ELF-1 (cell line): ENCODE measurements at places on chromosomes 3 and 15.

DNA sequence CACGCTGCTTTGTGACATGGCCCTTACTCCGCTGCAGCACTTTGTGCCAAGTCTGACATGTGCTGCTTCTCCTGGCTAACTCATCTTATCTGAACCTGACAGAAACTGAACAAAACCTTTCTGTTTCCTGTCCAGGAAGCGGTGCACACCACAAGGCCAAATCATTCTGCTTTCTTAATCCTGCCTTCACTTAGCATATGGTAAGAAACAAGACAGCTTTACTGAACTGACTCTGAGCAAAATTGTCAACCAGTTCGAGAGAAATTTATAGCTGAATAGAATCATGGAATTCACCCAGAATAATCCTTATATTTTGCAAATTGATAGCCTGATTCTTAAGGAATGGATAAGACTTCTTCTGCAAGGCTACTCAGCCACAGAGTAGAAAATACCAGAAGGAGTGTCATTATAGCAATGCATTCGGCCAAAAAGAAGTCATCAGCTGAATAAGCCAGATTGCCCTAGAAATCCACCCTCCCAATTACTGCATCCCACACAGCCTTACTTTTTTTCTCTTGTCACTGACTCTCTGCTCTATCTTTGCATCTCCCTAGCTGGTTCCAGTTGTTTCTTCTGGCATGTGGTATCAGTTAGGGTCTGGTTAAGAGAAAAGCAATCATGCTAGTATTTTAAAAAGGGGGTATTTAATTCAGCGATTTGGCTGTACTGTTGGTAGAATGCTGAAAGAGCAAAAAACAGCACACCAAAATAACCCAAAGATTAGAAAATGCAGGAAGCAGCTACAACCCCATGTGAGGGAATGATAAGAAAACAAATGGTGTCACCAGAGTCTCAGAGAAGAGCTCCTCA lies 41.6 kb upstream of the STRIT1 start:
- DNase-seq = no peak

- peak; percentile 27 for DNase-seq
Measured at GRCh38 chr3:140711390-140712035, 33.6 kb downstream of the TRIM42 start.

DNA sequence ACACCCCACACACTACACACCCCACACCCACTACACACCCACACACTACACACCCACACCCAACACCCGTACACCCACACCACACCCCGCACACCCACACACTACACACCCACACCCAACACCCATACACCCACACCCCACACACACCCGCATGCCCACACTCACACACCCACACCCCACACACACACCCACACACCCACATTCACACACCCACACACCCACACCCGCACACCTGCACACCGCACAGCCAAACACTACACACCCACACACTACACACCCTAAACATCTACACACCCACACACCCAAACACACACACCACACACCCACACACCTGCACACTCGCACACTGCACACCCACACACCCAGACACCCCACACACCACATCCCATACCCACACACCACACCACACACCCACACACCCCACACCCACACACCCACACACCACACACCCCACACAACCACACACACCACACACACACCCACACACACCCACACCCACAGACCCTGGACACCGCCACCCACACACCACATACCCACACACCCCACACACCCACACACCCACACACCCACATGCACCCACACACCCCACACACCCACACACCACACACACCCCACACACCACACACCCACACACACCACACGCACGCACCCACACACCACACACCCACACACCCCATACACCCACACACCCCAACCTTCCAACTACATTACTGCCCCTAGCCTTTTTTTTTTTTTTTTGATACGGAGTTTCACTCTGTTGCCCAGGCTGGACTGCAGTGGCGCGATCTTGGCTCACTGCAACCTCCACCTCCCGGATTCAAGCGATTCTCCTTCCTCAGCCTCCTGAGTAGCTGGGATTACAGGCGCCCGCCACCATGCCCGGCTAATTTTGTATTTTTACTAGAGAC lies 16.9 kb downstream of the CEP19 start:
- no peak for DNase-seq

DNA sequence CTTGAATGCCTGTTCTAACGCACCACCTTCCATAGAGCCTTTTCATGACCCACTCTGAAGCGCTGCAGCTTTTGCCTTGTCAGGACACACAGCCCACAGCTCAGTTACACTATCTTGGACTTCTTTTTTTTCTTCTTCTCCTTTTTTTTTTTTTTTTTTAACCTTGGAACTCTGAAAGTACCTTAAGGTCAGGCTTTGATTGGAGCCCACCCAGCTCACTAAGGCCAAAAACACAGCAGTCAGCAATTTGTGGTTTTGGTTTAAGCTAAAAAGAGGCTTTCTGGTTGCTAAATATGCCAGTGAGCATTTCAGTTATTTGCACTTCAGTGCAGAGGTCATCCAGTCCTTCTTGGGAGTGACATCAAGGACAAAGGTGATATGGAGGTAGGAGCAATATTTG lies 1.7 kb downstream of the SLC25A20 start:
- no peak for DNase-seq

GRCh38 chr3:192410684-192410960 lies 316.7 kb downstream of the FGF12 start:
- no peak for DNase-seq

- peak; percentile 55 for DNase-seq
Measured at GRCh38 chr15:98728082-98728810, 79.9 kb downstream of the IGF1R start.

GRCh38 chr15:45307230-45307924 lies 55.3 kb downstream of the SLC28A2 start:
- DNase-seq = no peak

GRCh38 chr3:143358155-143358792 lies 238.7 kb downstream of the CHST2 start:
- no peak for DNase-seq

DNA sequence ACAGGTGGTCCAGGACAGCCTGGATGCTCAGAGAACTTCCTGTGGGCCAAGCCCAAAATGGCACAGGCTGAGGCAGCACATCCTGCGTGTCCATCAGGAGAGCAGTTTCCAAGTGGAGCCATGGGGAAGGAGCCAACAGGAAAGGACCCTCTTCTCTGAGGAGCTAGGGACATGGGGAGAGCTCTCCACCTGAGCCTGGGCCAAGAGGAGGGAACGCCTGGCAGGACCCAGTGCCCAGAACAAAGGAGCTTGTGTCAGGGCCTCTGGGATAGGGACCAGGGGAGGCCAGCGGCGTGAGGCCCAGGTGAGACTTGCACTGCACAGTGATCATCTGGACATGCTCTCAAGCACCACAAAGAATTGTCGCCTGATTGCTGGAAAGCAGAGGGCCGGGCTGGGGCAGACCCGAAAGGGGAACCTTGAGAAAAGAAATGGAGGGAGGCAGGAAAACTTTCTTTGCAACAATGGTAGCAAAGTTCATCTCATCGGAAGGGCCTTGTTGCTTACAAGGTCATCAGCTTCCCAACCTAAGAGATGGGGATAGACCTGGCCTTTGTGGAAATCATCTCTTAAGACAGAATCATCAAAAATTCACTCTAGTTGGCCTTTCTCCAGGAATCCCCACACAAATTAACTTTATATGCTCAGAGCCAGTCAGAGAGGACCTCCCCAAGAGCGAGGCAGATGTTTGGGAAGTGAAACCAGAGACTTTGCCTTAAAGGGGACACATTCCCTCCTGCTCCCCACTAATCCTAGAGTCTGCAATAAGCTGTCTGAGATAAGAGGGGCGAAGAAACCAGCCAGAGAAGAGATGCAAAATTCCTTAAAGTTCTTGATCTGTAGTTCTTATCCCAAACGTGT lies 47.7 kb upstream of the HES1 start:
- no peak for DNase-seq

GRCh38 chr15:42072141-42072685 lies 22.1 kb downstream of the PLA2G4D start:
- DNase-seq = no peak

DNA sequence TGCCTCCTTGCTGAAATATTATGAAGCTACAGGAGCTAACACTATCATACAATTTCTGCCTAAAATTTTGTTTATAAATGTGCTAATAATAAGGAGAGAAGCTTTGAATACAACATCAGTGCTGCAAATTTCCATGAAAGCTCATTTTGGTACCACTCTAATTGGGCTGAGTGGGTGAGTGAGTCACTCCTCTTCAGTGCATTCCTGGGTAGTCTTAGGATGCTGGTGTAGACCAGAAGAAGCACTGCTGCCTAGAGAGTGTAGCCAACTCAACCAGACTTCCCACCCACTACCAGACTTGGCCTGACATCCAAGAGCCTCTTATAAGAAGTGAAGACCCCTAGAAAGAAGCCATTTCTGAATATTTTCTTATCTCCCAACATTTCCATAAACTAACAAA lies 32.5 kb upstream of the CCDC54 start:
- no peak for DNase-seq

DNA sequence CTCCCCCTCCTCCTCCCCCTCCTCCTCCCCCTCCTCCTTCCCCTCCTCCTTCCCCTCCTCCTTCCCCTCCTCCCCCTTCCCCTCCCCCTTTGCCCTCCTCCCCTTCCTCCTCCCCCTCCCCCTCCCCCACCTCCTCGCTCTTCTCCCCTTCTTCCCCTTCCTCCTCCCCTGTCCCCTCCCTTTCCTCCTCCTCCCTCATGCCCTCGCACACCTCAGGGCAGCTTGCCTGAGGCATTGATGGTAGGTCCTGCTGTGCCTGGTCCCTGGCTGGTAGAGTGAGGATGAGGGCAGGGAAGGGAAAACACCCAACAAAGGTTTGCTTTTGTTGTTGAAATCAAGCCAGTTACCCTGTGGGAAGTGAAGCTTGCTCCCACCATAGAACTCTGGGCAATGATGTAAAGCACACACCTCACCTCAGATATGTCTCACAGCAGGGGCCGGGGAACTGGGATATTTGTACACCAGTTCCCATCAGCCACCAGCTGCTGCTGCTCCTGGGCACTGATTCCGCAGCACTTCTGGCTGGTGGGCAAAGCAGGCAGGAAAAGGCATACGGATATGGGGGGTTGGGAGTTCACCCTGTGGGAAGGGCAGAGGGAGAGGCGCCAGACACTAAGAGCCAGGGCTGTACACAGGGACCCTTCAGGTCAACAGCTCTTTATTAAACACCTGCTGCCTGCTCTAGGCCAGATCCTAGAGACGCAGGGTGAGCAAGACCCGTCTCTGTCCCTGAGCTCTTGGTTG lies 13.8 kb downstream of the ISG20 start:
- no peak for DNase-seq

DNA sequence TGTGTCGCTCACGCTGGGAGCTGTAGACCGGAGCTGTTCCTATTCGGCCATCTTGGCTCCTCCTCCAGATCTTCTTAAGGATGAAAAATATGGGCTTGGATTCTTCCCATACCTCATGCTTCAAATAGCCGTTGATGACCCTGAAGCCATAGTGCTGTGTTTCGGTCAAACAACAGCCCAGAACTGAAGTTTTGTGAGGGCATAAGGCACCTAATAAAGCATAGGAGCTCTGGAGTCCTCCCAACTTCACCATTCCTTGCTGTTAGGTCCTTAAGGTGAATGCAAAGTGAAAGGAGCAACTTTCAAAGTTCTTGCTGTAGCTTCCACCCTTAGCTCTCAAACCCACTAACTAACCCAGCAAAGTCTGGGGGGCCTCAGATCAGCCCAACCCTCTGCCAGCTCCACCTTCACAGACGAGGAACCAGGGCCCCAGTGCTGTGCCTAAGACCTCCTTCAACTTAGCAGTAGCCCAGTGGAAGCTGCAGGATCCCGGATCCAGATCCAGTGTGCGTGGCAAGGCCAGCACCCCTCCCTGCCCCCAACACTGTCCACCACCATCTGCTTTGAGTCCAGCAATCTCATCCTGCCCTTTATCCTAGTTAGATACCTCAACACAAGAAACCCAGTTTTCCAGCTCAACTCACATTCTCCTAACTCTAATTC lies at the start of gene GRK7:
TSS of gene GRK7 (plus strand) at position 321 of the 663 bp plus-strand sequence. CDS start 14,877 bp downstream, outside the sequence.
- DNase-seq = peak; percentile 38

GRCh38 chr15:31586841-31587240 lies 260.2 kb downstream of the KLF13 start:
- no peak for DNase-seq

GRCh38 chr3:69490235-69490634 lies 104.3 kb upstream of the FRMD4B start:
- DNase-seq = no peak

- DNase-seq = peak; percentile 30
Measured at GRCh38 chr3:142180761-142181362, 31.5 kb upstream of the TFDP2 start.

- no peak for DNase-seq
Measured at GRCh38 chr3:63354160-63354559, 76.1 kb downstream of the SYNPR start.

DNA sequence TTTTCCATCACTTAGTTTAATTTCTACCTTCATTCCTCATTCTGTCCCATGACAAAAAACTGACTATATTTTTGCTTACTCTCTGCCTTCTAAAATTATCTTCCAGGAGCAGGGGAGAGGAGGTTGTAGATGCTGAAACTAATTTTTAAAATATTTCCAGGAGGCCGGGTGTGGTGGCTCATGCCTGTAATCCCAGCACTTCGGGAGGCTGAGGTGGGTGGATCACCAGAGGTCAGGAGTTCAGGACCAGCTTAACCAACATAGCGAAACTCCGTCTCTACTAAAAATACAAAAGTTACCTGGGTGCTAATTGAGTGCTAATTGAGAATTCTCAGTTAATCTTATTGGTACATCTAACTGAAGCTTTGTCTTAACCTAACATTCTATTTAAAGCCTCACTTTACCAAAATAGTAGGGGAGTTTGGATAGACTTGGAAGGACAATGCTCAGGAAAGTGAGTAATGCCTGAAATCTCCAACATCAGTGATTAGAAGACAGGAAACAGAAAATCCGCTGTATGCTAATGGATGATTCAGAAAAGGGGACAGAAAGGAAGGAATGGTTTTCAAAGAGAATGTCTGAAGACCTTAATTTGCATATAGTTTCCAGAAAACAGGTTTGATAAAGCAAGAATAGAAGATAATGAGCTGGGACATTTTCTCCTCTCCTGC lies 336.1 kb downstream of the GBE1 start:
- DNase-seq = no peak

- DNase-seq = no peak
Measured at GRCh38 chr15:70059476-70060213, 38.1 kb downstream of the TLE3 start.

DNA sequence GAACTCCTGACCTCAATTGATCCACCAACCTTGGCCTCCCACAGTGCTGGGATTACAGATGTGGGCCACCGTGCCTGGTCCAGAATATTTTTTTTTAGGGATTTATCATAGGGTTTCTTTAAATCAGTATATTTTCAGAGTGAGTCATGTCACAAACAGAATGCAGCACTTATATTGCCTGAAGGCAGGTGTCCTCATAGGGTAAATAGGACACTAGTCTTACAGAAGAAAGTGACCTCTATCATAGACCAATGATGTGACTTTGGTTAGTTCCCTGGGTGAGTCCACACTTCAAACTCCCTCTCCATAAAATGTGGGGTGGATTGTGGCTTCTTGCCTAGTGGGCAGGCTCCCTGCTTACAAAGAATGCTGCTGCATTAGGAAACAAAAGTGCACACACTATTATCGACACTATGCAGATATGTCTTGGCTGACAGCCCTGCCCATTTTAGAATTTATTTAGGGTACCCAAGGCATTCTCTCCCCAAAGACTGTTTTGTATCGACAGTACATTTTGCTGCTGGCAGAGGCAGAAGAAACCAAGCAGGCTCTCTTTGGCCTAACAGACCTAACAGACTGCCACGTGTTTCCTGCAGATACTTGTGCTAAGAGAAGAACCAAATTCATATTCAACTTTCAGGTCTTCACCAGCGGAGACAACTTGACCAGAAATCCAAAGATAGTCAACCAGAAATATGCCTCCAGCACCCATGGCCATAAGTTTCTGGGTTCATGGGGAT lies 125.0 kb downstream of the MOBP start:
- no peak for DNase-seq
